ENCODE measurements at places on chromosomes 6 and 20.

- no peak for DNase-seq
Observed at GRCh38 chr20:36405255-36405654, 99.1 kb downstream of the DLGAP4 start.

DNA sequence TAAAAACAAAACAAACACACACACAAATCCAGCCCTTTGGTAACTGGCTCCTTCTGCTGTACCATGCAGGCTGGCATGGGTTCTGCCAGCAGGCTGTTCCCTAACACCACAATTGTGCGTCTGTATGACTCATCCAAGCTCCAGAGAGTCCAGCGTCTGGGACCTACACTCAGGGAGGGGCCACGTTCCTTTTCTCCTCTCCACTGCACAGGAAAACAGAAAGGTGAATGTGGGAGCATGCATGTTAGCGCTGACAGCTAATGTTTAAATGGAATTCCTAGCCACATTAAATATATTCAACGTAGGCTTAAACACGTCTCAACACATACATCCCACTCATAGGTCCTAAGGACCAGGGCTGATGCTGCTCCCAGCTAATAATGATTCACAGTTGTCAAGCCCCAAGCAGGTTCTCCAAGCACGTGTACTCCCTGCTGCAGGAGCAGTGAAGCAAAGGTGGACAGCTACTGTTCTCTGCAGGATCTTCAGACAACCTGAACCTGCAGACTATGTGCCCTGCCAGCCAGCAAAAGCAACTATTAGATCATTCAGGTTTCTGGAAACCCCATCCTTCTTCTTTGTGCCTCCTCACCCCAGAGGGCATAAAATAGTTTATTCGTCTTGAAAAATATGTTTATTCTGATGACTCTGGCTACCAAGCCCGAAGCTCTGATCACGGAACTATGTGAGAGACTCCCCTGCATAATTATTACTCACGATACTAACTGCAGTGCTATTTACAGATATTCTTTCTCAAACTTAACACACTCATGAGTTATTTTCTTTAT, 20.9 kb downstream of the MAP1LC3A start:
- DNase-seq: no peak

GRCh38 chr20:31573555-31574321, 31.4 kb upstream of the ID1 start:
- no peak for DNase-seq

DNA sequence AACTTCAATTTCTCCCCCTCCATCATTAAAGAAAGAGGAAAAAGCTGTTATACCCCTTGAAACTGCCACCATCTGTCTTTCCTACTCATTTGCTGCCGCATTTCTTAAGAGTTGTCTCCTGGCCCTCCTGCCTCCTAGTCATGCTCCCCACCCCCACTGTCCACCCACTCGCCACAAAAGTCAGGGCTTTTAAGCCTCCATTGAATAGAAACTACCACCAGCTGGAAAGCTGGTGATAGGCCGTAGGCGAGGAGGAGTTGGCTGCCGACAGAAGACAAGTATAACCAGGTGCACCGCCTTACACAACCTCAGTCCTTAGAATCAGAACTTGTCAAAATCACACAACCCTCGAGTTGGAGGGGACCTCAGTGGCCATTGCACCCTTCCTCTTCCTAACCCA, 67.6 kb downstream of the B3GAT2 start:
- no peak for DNase-seq

GRCh38 chr6:1387538-1387875, 1.9 kb upstream of the FOXF2 start:
- DNase-seq: no peak

GRCh38 chr6:9467741-9468140, 947.1 kb downstream of the TFAP2A start:
- DNase-seq: no peak

- no peak for DNase-seq
Observed at GRCh38 chr20:63808964-63809674, 21.9 kb downstream of the ZBTB46 start.

- DNase-seq: no peak
Observed at GRCh38 chr6:63764318-63764916, 128.8 kb downstream of the PHF3 start.

DNA sequence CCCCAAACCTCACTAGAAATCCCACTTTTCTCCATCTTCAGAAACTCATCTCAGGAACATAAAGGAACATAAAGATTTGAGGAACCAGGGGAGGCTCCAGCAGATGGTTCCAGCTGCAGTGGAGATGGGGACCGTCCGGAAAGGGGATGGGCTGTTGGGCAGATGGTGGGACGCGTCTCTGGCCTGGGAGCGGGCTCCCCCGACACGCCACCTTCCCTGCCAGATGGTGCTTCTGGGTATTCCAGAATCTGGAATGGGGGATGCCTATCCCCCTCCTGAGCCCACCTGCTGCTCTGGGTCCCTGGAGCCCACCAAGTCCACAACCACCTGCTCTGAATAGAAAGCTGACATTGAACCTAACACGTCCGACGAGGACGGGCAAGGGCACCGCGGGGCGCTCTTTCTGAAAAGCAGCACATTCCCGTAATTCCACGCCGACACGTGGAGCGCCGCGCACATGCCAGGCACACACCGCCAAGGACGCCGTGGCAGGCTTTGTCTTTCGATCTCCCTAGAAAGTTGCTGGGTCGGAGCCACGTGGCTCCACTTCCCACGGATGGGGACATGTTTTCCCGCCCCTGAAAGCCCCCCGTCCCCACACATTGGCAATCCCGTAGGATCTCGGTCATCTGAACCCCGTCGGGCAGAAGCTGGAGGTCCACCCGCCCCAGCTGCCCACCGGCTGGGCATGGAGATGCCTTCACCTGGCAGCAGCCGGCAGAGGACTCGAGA, 27.3 kb downstream of the SLC2A4RG start:
- DNase-seq: no peak

- no peak for DNase-seq
Observed at GRCh38 chr6:162700966-162701365, 26.6 kb downstream of the PRKN start.

GRCh38 chr20:41331731-41332130, 8.9 kb upstream of the LPIN3 start:
- no peak for DNase-seq
